ENCODE measurements at places on chromosomes 6 and 20.
A peak's percentile ranks its signal among the peaks of the same experiment; 100 is the strongest.

DNA sequence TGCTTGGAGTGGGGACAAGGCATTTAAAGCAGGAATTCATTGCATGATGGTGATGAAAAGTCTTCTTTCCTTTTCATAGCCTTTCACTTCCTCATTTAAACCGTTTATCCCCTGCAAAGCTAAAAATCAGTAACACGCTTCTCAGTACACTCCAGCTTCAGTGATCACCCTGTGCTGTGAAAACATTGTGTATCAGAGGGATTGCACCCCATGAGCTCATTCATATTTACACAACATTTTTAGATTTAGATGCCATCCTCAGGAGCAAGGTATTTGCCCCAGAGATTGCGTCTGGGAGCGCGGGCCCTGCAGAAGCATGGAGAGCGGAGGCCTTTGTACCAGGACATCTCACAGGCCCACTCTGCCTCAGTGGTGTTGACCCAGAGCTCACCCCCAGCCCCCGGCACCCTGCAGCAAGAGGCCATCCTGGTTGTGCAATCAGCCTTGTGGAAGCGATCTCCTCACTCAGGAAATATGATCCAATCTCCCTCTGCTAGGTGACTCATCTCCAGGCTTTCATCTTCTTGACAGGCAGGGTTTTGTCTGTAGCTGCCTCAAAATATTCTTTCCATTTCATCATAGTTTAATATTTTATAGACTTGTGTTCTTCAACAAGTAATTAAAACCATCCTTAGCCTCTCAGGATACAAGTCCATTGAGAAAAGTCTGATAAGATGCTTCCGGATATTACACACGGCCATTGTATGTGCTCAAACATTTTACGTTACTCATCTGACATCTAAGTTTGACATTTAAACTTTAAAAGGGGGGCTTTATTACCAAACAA is 38.9 kb upstream of the THBS2 start:
- DNase-seq = peak; percentile 93

- DNase-seq = no peak
Observed at GRCh38 chr20:46553926-46554325, 3.5 kb upstream of the OCSTAMP start.

DNA sequence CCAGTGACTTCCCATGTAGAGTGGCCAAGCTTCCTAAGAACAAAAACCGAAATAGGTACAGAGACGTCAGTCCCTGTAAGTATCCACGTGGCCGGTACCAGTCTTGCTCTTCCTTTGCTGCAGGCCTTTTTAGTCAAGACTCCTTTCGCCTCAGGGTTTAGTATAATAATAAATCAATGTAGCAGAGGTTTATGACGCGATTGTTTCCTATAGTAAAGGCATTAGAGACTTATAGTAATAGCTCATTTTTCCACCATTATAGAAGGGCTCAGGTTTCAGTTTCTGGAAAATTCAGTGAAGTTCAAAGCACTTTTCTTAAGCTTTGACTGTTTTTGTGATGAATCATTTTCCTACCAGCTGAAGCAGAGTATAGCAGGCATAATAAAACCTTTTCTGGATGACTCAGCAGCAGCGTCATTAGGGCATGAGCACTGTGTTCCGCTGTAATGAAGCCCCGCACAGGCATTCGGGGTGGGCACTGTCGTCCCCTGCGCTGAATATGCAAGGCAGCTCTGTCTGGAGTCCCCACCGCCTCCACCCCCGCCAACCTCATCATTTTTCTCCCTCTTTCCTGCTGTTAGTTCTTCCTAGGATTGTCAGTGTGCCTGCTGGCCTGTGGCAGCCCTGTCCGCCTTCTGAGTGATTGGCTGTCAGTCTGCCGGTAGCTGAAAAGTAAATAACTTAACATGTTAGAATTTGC is 51.3 kb downstream of the PTPN1 start:
- peak; percentile 97 for DNase-seq

DNA sequence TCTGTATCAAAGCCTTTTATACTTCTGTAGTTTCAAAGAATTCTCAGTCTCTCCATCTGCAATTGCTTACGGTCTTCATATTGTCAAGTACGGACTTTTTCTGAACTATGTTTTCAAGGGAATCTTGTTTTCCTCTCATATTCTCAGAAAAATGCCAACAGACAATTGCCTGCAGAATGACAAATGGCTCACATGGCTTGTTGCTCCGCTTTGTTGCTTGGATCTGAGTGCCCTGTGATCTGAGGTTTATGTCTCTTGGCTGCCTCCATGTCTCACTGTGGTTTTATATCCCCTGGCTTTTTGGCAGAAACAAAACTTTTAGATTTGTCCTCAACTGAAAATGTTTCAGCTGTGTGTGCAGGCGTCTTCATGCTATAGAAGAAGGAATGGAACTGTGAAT is 285.4 kb upstream of the CHD6 start:
- no peak for DNase-seq

- peak; percentile 79 for DNase-seq
Observed at GRCh38 chr6:4220558-4220957, 85.2 kb upstream of the ECI2 start.

- no peak for DNase-seq
Observed at GRCh38 chr20:4819901-4820300, 98.2 kb downstream of the PRND start.

DNA sequence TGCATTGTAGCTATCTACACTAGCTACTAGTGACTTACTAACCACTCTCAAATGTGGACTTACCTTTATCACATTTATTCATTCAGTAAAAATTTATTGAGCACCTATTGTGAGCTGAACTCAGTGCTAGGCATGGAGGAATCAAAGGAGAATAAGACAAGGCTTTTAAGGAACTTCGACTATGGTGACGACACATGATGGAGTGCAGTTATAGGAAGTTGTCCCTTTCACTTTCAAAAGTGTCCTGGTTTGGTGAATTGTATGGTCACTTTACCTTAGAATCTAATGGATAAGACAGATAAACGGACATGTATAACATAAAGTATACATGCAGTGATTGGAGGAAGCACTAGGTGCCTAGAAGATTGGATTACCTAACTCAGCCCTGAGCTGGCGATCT is 4.3 kb downstream of the AKAP7 start:
- no peak for DNase-seq

DNA sequence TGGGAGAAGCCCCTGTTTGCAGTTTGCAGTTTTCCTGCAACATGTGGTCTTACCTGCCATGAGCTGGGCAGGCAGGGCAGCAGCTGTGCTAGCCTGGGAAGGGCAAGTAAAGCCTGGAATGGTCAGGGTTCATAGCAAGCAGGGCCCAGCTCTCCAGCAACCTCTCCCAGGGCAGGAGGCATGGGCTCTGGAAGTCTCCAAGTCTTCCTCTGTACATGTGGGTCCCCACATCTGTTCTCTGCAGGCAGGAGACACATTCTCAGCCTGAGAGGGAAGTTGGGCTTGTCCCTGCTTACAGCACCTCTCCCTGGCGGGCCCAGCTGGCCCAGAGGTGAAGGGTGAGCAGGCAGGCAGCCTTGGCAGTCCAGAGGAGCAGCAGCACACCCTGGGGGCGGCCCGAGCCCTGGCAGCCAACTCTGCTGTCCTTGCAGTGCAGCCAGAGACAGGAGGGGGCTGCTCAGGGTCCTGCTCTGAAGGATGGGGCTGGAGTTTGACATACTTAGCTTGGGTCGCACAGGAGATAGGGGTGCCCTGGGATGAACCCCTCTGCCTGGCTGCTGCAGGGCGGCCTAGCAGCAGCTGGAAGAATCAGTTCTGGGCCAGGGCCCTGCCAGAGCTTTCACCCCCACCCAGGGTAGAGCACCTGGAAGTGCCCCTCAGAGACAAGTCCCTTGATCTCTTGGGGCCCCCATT is 176.0 kb downstream of the MRPL14 start:
- DNase-seq = peak; percentile 51

DNA sequence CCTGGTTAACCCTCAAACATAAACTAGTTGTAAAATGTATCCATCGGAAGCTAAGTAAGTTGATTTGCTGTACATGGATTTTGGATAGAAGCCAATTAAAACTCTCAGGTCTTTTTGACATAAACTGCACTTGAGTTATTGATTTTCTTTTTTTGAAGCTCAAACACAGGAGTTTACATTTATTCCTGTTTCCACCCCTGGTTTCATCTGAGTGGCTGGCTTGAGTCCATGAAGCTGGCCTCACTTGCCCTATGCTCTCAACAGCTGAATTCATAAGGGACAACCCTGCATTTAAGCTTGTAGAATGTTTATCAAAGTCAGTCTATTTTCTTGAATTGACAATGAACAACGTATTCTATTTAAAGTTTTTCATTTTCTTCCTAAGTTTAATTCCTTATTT is 58.1 kb upstream of the PLEKHG1 start:
- no peak for DNase-seq

DNA sequence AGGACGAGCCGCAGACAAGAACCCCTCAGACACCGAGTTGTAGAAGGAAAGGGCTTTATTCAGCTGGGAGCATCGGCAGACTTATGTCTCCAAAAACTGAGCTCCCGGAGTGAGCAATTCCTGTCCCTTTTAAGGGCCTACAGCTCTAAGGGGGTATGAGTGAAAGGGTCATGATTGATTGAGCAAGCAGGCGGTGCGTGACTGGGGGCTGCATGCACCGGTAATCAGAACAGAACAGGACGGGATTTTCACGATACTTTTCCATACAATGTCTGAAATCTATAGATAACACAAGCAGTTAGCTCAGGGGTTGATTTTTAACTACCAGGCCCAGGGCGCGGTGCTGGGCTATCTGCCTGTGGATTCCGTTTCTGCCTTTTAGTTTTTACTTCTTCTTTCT is 226.4 kb upstream of the PLCB4 start:
- no peak for DNase-seq

DNA sequence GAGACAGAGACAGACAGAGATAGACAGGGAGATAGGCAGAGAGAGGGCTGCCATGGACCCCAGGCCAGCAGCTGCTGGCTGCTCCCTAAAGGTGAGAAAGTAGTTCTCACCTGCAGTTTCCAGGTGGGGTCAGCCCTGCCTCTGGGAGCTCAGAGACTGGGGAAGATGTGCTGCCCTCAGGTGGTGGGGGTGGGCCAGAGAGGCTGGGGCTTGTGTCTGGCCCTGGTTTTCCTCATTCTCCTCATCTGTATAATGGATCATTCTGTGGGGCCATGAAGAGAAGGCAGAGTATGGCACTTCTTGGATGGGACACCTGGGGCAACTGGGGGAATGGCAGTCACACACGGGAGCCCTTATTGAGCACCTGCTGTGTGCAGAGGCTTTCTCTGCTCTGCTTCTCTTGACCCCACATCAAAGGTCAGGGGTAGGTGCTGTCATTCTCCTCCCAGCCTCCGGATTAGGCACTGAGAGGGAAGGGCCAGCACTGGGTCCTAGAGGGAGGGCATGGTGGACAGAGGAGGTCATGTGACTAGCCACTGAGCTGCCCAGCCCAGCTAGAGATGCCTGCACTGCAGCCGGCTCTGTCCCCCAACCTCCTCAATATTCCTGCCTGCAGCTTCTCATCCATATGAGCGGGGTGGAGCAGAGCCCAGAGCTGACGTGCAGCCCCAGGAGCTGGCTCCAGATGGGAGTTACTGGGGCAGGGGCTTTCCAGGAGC is 4.1 kb downstream of the ANGPT4 start:
- DNase-seq = no peak

DNA sequence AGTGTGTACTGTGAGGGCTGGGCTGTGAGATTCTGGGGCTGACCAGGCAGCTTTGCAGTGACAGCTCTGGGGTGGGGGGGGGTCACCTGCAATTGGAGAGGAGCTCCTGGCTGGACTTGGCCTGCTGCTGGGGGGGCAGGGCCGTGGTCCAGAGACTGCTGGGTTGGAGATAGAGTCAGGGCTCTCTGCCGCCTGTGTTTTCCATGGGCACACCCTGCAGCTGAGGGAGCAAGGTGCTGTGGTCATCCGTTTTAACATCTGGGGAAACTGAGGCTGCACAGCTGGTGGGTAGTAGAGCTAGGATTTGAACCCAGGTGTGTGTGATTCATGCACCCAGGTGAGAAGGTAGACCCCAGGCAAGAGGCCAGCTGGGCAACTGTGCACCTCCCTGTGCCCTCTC is 7.3 kb downstream of the DLGAP4 start:
- DNase-seq = no peak

DNA sequence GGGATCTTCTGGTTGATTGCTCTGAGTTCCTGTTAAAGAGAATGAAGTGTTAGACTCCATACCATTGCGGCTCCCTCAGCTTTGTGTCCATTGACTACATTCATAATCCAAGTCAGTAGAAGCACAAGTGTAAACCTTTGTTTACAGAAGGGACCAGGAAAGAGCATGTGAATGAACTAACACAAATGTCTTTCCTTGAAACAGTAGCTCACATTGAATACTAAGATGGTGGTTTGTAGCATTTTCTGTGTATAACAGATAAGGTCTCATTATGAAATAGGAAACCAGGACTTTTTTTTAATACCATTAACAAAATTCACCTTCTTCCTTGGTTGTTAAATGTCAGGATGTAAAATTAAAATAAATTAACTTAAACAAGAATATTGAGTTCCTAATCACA is 8.4 kb downstream of the STXBP5 start:
- no peak for DNase-seq

GRCh38 chr6:8686077-8686476 is 250.7 kb upstream of the SLC35B3 start:
- no peak for DNase-seq

Measured in adipocyte (in vitro differentiated cells).